DMS53 (cell line): ENCODE measurements at places on chromosomes 7 and 10.

- no peak for DNase-seq
Observed at GRCh38 chr7:122056977-122057376, 87.1 kb downstream of the AASS start.

- peak; percentile 76 for DNase-seq
Observed at GRCh38 chr7:12475362-12476063, 71.8 kb upstream of the VWDE start.

GRCh38 chr7:107712025-107712424, 31.9 kb upstream of the CBLL1 start:
- peak; percentile 83 for DNase-seq

DNA sequence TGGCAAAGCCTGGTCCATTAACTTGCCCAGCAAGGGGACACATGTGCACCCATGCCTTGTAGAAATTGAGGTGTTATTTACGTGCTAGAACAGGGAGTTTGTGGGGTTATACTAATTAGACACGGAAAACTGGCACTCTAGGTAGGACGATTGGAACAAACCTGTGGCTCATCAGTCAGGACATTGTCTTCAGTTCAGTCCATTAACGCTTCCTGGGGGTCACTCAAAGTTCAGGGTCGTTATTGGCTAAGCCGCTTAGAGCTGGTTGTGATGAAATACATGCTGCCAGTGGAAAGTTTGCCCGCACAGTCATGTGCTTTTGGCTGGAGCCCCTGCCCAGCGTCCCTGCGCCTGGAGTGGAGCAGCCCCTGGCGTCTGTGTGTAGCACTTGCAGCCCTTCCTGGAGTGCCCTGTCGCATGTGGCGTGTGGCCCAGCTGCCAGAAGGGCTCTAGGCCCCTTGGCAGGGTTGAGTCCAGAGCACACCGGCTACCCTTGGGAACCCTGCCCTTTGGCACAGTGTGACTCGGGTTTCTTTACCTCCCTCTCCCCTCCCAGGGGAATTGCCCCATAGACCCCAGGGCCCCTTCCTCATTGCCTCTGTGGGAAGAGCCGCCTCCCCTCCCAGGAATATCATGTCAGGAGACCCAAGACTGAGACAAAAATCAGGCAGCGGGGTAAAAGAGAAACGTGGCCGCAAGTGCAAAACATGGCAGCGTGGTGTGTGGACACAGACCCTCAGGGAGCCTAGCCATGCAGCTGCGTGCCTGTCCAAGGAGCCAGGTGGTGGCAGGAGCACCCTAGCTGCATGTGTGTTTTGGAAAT, 9.8 kb downstream of the ZNF775 start:
- DNase-seq, result peak; percentile 30

DNA sequence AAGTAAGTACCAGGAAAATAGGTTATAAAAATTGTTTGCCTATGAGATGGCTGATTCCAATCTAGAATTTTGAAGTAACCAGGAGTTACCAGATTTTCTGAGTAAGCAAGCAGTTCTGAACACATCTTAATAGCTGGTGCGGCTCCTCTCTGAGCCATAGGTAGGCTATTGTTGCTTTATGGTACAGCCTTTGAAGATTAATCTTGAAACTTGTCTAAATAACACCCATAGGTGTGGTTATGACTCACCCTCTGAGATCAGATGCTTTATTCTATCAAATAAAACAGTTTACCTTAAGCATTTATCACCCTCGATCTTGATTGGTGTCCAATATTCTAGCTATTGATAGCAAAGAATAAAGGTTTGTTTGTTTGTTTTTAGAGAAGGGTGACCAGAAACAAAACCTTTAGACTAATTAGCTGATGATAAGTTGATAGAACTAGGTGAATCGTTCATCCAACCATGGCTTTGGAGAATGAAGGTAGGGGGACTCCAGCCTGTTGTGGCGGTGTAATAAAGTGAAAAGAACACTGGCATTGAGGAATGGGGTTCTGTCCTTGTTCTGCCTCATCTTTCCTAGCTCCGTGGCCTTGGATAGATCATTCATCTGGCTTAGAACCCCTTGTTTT, 72.2 kb downstream of the VTI1A start:
- DNase-seq, result peak; percentile 61

GRCh38 chr10:17428351-17429097, 25.9 kb downstream of the ST8SIA6 start:
- no peak for DNase-seq

GRCh38 chr10:101321073-101321472, 32.9 kb upstream of the BTRC start:
- DNase-seq, result no peak

GRCh38 chr7:39002755-39003154, 25.0 kb downstream of the POU6F2 start:
- no peak for DNase-seq

DNA sequence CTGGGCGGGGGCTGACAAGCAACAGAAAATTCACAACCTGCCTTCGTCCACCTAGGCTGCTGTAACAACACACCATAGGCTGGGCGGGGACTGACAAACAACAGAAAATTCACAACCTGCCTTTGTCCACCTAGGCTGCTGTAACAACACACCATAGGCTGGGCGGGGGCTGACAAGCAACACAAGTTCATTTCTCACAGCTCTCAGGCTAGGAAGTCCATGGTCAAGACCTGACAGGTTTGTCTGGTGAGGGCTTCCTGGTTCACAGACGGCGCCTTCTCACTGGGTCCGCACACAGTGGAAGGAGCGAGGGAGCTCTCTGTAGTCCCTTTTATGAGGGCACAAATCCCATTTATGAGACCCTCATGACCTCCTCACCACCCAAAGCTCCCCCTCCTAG, 52.2 kb downstream of the DIP2C start:
- DNase-seq, result no peak
